ENCODE measurements at places on chromosomes 3 and 15.

DNA sequence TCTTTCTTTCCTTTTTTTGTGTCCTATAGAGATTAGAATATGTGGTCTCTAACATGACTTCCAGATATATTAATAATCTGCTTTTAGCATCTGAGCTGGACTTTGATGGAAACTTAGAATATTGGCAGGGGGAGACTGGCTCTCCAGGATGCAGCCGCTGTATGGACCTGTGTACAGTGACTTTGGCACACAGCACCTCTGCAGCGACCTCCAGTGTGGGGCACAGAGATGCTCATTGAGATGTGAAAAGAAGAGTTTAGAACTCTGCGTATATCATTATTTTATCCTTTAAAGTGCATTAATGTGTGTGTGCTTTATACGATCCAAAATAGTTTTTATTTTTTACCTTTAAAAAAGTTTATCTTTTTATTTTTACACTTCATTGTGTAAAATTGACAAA is 18.3 kb downstream of the CFAP161 start:
- DNase-seq: no peak

GRCh38 chr3:95343228-95343627 is 1280.4 kb downstream of the NSUN3 start:
- no peak for DNase-seq

DNA sequence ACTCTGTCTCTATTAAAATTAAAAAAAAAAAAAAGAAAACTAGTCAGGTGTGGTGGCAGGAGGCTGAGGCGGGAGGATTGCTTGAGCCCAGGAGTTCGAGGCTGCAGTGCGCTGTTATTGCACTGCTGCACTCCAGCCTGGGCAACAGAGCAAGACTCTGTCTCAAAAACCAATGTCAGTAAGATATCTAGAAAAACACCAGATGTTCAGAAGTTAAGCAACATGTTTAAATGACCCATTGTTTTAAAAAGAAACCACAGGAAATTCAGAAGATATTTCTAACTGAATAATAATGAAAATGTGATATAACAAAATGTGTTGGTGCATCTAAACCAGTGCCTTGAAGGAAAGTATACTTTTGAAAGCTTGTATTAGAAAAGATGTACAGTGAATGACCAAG is 203.4 kb upstream of the CGNL1 start:
- no peak for DNase-seq

DNA sequence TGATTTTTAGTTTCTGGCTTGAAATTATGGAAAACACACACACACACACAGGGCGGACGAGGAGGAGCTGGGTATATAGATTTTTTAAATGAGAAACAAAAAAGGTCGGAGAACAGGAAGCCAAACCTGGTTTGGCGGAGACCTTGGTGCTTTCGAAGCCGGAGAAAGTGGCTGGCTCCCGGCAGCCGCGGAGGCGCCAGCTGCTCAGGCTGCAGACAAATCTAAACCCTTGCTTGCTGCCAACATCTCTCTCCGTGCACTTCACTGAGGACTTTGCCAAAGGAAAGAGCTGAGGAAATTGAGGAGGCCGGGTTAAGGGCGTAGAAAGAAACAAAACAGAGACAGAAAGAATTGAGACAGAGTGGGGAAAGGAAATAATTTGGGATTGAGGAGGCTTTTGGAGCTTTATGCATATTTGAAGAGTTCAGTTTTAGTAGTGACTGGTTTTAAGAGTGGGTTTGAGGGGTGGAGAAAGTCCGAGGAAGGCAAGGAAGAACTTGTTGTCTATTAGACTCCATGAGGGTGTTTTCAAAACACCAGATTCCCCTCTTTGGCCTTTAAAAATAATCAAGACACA is 2.2 kb downstream of the ZIC1 start:
- peak; percentile 38 for DNase-seq

DNA sequence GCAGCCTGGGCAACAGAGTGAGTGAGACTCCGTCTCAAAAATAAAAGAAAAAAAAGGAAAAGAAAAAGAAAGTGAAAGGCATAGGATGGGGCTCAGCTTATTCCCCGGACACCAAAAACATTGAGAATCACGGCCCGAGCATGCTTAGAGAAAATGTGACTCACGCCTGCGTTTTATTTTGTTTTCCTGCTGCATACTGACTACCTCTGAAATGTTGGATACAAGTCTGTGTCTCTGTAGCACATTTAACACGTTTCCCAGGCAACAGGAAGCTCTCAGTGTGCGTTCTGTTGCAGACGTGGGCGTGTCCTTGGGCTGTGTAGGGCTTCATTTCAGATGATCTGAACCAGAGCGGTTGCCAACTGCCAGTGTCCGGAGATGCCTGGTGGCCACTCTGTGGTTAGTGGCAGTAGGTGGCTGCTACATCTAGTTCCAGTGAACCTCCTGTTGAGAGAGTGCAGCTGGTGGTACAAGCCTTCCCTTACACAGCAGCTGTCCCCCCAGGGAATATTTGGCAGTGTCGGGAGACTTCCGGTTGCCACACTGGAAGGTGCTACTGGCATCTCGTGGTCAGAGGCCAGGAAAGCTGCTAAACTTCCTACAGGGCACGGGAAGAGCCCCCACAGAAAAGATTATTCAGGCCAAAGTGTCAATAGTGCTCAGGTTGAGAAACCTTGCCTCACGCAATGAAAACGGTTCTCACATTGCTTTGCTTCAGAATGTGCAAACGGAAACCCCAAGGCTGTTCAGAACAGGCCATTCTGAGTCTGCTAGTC is 3.0 kb downstream of the SLC51A start:
- peak; percentile 16 for DNase-seq
